Lower lobe of right lung (tissue), 2 donors: ENCODE measurements at places on chromosomes 3 and 15.

DNA sequence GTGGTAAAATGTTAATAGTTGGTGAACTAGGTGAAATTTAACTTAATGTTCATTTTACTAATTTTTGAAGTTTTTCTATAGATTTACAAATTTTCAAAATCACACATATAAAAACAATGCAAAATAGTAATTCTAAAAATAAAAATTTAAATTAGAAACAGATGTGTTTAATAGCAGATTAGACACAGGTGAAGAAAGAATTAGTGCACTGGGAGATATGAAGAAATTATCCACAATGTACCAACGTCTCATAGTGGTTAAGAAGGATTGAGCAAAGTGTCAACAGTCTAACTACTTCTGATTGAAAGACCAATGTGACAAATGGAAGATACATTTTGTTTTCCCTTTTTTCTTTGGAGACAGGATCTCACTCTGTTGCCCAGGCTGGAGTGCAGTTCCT lies 26.5 kb downstream of the SPG11 start:
- no peak for DNase-seq

GRCh38 chr3:188554404-188554803 lies 400.4 kb downstream of the LPP start:
- no peak for DNase-seq

DNA sequence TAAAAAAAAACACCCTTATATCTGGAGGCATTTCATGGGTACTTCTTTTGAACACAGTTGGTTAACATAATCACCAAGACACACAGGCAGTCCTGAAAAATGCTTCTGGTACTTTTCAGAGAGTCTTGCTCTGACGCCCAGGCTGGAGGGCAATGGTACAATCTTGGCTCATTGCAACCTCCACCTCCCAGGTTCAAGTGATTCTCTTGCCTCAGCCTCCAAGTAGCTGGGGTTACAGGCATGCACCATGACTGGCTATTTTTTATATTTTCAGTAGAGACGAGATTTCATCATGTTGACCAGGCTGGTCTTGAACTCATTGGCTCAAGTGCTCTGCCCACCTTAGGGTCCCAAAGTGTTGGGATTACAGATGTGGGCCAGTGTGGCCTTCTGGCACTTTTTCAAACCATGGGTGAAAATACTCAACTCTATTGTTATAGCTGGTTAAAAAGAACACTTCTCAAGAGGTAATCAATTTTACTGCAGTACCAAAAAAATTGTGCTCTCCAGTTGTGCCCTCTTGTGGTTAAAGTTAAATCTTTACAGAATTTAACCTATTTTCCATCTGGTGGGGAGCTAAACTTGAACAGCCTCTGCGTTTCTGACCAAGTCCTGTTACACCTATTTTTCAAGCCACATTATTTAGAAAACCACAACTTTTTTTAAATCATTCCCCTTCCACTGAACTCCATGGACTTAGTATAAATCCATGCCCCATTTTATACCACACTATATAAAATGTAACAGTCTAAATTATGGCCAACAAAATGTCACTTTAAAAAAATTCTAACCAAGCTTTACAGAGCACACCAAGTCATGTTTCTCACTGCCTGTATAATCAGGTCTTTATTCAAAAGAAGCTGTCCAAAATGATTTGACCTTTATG lies 1.2 kb upstream of the SNAPC5 start:
- no peak for DNase-seq

GRCh38 chr15:100252359-100252758 lies 89.4 kb downstream of the ADAMTS17 start:
- DNase-seq, result no peak

DNA sequence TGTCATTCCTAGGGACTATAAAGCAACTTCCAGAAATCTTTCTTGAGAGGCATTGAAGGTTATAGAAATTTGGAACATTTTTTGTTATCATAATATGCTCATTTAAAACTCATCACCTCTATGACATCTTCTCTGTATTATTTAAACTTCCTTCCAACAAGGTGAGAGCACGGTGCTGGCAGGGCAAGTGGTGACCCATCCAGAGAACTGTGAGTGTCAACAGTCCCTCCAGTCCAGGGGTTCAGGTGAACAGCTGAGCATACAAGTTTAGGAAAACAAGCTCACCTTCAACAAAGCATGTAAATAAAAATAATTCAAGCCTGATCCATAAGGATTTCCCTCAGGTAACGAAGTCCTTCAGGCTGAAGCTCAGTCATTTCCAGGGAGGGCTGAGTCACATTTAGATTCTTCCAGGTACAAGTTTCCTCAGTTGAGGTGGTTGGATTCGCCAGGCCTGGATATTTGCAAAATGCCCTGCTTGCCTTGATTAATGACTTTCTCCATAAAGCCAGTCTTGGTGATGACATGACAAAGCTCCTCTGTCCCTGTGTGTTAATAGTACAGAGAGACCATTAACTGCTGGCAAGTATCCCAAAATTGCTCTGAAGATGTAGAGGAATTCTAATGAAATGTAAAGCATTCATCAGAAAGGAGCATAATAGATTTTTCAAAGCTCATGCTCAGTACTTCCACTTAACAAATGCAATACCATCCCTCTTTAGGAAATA lies 263.6 kb upstream of the GADL1 start:
- DNase-seq, result no peak

GRCh38 chr3:194950906-194951628 lies 265.4 kb downstream of the FAM43A start:
- no peak for DNase-seq

- DNase-seq, result no peak
These were observed 149.1 kb downstream of the NFKBIZ start for GRCh38 chr3:101998256-101998926.

DNA sequence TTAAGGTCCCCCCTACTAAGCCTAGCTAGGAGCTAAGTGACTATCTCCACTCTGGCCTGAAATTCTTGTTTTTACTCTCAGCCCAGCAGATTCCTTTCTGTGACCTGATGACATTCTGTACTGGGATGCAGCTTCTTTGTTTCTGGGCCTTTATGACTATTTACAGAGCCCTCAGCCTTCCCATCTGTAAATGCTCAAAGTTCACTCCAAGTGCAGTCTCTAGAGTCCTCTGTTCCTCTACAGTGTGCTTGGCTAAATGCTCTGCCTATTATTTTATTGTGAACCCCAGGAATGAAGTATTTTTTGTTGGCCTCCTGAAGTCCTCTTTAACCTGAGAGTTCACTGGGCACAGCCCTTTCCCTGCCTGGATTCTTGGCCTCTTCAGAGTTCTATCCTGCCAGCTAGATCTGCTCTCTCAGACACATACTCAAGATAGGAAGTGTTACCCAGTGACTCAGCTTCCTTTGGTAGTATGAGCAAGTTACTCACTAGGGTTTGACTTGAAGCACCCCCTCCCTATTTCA lies 278.1 kb upstream of the P2RY1 start:
- DNase-seq, result no peak

GRCh38 chr3:182252802-182253201 lies 540.5 kb upstream of the ATP11B start:
- no peak for DNase-seq

- DNase-seq, result peak; percentile 74
These were observed 1.5 kb downstream of the CCK start for GRCh38 chr3:42264399-42265058.

GRCh38 chr15:81242778-81243177 lies 46.1 kb downstream of the IL16 start:
- no peak for DNase-seq

GRCh38 chr15:74295800-74296199 lies 59.7 kb downstream of the CCDC33 start:
- no peak for DNase-seq

DNA sequence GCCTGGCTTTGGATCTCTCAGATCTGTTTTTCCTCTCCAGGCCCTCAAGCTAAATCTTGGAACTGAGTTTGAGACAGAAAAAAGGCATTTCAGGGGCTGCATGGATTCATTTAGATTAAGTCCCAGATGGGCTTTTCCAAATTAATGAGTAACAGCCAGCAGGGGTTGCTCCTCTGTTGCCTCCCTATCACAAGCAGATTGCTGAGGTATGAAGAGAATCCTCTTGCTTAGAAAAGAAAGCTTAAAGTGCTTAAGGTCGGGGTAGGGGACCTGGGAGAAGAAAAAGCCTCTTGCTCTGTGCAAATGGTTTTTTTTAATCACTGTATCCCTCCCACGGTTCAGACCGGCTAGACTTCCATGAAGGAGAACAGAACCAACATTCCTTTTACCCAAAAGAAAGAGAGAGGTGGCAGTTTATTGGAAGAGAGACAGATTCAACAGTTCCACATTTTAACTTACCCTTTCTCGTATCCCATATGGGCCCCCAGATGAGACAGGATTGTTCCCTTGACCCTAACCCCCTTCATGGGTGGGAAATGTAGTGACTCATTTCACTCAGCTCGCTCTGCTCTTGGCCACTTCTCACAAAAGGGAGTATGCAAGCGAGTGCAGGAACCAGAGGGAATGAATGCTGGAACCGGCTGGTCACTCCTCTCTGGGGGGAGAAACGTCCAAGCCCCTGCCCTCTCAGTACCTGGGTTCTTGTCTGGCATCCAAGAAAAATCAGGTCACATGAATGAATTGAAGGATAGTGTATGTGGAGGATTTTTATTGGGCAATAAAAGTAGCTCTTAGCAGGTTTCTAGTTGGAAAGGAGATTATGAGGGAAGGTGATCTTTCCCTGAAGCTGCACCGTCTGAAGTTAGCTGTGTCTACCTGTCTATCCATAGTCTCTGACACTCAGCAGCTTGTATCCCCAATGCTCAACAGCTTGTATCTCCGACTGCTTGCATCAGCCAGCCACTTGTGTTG lies 745.2 kb downstream of the SI start:
- DNase-seq, result no peak

DNA sequence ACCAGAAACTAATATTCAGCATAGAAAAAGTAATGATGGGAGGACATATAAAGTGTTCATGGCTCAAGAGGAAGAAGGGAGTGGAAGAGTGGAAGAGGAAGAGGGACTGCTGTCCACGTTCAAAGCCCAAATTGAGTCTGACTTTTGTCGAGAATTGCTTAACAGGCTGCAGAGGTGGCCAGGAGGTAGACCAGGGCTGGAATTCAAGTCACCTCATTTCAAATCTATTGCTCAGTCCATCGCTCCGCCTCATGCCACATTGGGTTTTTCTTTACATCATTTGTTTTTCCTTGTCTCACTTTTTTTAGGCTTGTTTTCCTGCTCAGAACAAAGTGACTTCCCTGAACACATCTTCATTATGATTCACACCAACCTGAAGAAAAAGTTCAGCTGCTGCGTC lies 97.0 kb downstream of the RPL39L start:
- no peak for DNase-seq

GRCh38 chr3:171784937-171785336 lies 25.3 kb downstream of the PLD1 start:
- no peak for DNase-seq

DNA sequence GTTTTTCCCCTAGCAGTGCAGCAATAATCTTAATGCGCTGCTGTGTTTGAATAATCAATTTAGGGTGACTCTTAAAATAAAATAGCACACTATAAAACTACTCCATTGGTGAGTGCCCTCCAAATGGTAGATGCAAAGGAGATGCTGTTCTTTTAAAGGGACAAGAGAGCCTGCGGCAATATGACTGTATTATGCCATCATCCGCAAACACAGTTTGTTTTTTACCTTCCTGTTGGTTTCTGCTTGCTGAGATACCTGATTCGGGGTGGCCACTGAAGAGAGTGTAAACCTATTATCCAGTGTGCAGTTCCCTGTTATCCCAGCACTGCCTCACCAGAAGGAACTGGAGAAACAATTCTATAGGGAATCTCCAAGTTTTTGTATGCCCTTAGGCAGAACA lies 523.1 kb upstream of the TGFBR2 start:
- DNase-seq, result no peak

- DNase-seq, result no peak
These were observed 336.6 kb upstream of the NR2E3 start for GRCh38 chr15:71473751-71474150.

GRCh38 chr3:138371070-138371965 lies 22.9 kb downstream of the MRAS start:
- DNase-seq, result no peak

DNA sequence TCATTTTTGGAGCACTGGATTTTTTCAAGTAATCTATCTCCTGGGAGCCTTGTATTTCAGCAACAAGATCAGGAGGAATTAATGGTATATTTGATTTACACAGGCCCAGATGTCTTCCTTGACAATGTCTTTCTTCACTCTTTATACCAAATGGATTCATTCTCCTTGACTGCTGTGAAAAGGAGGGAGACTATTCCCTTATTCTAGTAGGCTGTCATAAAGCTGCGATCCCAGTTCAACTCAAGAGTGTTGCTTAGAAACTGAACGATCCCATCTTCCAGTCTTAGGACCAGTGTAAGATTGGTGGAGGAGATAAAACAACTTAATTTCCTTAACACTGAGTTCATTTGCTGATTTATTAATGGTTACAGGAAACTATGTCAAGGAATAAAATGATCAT lies 119.4 kb upstream of the ROBO1 start:
- DNase-seq, result no peak
